ENCODE measurements at places on chromosomes 11 and 22. TPM values are rescaled to one million over a fixed set of nuclear protein-coding genes. Genes with fewer than 3 reads are reported as not detected.

- DNase-seq: no peak
Measured at GRCh38 chr11:119518746-119519730, 96.1 kb upstream of the THY1 start.

DNA sequence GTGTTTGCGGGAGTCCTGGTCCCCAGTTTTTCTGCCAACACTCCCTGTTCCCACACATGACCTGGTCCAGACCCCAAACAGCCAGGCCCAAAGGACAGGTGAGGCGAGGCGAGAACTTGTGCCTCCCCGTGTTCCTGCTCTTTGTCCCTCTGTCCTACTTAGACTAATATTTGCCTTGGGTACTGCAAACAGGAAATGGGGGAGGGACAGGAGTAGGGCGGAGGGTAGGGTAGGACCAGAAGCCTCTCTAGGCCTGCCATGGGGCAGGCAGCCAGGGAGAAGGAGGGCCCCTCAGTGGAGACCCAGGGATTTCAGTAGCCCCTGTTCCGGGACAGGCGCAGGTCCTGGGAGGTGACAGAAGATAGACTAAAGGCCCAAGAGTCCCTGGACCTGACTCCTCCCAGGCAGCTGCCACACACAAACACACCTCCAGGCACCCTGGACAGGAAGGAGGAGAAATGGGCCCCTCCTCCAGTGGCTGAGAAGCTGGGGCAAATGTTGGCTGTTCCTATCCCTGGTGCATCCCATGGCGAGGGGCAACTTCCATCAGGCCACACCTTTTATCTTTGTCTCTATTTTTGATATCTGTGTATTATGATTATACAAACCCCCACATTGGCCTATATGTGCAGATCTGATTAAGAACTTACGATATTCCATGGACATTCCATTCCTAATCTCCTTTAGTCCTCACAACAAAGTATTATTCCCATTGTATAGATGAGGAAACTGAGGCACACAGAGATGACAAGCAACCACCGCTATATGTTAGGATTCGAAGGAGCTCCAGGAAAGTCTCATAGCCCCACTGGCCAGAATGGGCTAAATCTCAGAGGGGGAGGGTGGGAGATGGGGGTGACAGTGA lies 626 bp upstream of the F2 start:
- no peak for DNase-seq

DNA sequence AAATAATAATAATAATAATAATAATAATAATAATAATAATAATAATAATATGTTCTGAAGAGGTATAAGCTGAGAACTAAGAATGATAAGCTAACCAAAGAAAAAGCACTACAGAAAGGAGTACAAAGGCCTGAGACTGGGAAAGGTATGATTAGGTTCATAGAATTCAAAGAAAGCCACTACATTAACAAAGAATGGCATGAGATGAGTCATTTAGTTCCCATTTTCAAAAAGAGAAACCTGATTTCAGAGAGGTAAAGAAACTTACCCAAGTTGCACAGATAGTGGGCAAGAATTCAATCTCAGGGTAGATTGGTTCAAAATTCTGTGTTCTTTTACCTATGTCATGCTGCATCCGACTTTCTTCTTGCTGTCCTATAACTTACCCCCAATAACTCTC lies 350.9 kb downstream of the TTC28 start:
- no peak for DNase-seq

DNA sequence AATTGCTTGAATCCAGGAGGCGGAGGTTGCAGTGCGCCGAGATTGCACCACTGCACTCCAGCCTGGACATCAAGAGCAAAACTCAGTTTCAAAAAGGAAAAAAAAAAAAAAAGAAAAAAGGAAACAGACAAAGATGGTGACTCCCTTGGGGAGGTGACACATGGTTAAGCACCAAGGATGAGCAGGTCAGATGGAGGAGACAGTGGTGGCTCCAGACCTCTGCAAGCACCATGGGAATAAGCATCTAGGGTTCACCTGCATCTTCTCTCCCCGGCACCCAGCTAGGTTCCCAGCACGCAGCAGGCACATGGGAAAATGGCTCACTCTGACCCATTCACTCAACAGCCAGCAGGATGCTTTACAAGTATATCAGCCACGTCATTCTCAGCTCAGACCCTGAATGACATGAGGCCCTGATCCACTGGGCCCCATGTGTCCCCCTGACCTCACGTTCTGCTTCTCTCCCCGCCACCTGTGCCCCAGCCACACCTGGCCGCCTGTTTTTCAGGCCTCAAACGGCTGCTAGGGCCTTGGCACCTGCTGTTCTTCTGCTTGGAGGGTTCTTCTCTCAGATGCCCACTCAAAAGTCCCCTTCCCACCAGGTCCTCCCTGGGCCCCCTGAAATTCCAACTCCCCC lies 24.2 kb downstream of the A4GALT start:
- no peak for DNase-seq

- no peak for DNase-seq
Measured at GRCh38 chr11:76935042-76935441, 74.3 kb downstream of the ACER3 start.

DNA sequence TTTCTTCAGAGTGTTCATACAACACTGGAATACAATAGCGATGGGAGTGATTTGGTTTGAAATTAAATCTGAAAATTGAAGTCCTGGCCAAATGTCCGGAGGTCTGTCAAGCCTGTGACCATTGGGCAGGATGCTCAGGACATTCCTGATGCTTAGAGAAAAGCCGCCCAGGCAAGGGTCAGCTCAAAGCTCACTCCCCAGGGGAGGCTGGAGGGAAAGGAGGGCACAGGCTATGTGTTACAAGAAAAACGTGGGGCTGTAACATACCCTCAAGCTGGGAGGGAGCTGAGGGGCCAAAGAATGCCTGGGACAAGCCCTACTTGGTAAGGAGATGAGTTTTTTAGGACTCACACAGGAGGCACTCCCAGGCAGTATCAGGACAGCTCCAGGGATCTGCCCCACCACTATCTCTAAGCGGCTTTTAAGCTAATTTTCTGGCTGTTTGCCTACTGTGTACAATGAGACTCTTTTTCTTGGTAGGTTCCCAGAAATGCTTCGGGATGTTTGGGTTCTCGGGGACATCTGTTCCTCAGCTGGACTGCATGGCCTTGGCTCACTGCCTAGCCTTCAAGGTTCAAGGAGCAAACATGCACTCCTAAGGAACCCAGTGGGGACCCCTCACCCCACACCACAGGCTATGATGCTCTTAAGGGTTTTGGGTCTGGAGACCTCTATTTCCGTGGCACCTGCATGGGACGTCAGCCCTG lies 500.1 kb downstream of the BRD1 start:
- no peak for DNase-seq

- DNase-seq: no peak
Measured at GRCh38 chr11:17162376-17162775, 45.4 kb downstream of the PIK3C2A start.

- DNase-seq: no peak
Measured at GRCh38 chr11:112874980-112875379, 86.2 kb upstream of the NCAM1 start.

GRCh38 chr11:34613015-34613414 lies 7.9 kb upstream of the EHF start:
- no peak for DNase-seq

GRCh38 chr11:134030853-134031252 lies 38.0 kb upstream of the JAM3 start:
- no peak for DNase-seq

DNA sequence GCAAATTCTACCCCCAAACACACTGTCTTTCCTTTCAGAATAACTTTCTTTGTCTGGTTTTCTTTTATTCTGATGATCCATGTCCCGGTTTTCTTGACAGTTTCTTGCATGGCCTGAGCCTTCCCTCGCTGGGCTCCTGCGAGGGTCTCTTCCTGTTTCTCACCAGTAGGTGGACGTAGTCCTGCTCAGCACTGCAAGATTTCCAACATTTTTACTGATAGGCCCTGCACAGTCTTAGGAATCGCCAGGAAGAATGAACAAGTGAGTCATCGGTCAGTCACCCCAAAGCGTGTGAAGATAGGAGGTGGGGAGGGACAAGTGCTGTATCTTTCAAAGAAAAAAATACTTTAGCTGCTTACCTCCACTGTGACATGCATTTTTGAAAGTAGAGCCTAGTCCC lies 16.9 kb upstream of the KIRREL3 start:
- no peak for DNase-seq

GRCh38 chr22:46092011-46092410 lies 58.3 kb upstream of the PPARA start:
- peak; percentile 52 for DNase-seq

DNA sequence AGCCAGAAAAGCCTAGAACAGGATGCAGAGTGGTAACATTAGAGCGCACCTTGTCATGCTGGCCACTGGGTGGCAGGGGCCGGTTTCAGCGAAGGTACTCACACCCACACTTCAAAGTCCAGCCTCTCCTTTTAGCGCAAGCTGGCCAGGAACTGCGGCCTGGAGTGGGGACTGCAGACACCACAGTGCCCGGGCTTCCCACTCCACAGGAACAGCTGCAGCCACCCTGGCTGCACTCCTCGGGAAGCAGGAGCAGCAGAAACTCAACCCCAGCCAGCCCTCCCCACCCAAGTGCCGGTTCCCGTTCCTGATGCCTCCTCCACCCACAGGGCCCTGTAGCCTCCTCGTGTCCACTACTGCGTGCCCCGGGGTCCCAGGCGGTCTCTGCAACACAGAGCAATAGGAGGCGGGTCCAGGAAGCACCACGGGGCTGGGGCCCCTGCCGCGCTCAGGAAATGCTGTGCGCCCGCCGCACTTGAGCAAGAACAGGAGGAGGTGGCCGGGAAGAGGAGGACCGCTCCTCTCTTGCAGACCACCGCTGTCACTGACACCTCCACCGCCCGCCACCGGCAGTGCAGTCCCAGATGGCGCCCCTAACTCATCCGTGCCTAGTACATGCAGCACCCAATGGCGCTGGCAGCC lies 2.2 kb downstream of the RFPL2 start:
- peak; percentile 48 for DNase-seq

- no peak for DNase-seq
Measured at GRCh38 chr11:128607819-128608218, 20.5 kb upstream of the ETS1 start.

GRCh38 chr22:35421121-35421520 lies 21.2 kb downstream of the MCM5 start:
- no peak for DNase-seq

GRCh38 chr22:49329636-49330035 lies 498.0 kb downstream of the BRD1 start:
- DNase-seq: no peak

DNA sequence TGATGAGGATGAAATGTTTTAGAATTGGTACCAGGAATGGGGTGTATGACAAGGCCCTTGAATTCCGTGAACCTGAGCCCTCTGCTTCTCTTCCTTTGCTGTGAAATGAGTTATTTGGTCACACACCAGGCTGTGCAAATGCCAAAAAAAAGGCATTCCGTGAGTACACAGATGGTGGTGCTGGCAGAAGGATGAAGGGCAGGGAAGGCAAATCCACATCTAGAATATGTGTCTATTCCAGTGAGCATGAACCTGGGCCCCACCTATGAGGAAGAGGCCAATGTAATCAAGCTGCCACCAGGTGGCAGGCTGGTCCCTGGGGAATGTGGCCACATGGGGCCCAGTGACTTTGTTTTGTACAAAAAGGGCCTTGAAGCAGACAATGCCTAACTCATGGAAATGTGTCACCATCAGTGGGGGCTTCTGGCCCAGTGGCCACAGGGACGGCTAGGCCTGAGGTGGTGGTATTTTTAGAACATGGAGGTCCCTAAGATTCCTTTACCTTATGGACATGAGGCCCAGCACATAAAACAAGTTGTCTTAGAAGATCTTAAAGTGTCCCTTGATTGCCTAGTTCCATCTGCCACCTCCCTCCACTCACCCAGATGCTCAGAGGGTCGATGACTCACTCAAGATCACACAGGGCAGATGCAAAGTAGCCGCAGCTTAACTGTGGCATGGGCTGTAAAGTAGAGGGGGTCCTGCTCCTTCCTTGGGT lies 3.9 kb upstream of the RNF215 start:
- DNase-seq: peak; percentile 78

DNA sequence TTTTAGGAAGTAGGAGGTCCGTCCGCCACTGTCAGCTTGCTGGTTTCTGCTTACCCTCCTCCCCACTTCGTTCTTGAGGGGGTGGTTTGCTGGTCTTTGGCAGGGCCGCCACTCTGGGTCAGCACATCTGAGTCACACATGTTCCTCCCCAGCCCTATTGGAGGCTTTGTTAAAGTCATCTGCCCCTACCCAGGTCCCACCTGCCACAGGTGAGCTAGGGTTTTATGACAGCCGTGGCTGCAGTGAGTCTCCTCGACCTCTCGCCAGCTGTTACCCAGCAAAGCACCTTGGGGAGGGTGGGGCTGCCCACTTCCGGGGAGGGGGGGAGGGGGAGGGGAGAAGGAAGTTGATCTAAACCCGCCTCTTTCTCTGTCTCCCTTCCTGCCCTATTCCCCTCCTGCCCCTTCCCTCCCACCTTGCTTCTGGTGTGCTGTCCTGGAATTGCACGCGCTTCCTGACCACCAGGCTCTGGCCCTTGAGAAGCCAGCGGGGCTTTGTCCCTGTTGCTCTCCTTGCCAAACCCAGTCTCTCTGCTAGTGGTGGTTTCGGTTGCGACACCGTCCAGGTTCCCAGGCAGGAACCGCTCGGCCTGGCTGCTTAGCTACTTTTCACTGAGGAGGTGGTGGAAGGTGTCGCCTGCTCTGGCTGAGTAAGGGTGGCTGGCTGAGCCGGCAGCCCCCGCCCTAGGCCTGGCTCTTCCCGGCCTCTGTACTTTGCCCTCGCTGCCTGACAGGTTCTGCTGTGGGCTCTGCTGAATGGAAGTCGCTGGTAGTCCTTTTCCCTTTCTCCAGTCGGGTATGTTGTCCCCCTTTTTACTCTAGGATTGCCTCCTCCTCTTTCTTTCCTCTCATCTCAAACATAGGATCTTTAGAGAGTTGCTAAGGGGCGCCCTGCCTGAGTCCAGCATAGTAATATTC lies 28.5 kb downstream of the RCOR2 start:
- peak; percentile 86 for DNase-seq

- DNase-seq: no peak
Measured at GRCh38 chr22:29096736-29097669, 24.2 kb downstream of the KREMEN1 start.

DNA sequence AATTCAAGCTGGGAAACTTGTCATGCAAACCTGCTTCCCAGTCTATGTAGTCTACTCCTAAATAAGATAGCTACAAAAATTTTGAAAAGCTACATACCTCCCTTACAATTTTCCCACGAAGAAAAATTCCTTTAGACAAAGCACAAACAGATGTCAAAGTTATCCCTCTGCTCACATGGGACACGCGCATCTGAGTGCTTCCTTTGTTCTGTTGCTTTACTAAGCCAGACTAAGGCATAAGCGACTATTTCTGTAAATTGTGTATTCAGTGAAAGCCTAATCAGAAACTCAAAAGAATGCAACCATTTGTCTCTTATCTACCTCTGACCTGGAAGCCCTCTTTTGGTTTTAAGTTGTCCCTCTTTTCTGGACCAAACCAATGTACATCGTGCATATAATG lies 583.7 kb upstream of the B3GAT1 start:
- no peak for DNase-seq

- DNase-seq: no peak
Measured at GRCh38 chr22:43131773-43132501, 11.3 kb downstream of the MCAT start.

CCDC157 gene
- total RNA-seq: 1.1 TPM

HEPHL1 gene
- total RNA-seq: not detected

SLC25A1 gene
- 42.7 TPM for total RNA-seq

CHEK2 gene
- total RNA-seq: 4.6 TPM

PGA3 gene
- total RNA-seq: not detected

APOA4 gene
- not detected for total RNA-seq

All from pancreas (tissue), 10 donors.